IPS DF 19.7 (cell line): ENCODE measurements at places on chromosomes 11 and 22.

DNA sequence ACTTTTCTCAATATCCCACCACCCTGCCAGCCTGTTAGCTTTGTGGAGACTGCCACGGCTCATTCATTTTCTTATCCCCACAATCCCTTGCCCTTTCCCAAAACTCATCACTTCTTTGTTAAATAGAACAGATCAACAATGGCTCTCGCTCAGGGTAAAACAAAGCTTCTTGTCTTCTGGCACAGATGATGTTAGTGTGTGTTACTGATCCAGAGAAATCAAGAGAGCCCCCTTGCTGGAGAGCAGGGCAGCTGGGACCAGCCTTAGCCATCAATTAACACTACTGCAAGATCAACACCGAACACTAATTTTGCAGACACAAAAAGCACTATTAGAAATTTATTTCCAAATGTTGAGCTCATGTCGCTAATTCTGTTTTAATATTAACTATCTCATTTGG is 420.9 kb downstream of the TENM4 start:
- no peak for DNase-seq

- no peak for DNase-seq
These were observed 40.0 kb downstream of the ZC3H12C start for GRCh38 chr11:110133160-110133559.

- DNase-seq, result no peak
These were observed 12.7 kb downstream of the MAFF start for GRCh38 chr22:38214302-38215056.

DNA sequence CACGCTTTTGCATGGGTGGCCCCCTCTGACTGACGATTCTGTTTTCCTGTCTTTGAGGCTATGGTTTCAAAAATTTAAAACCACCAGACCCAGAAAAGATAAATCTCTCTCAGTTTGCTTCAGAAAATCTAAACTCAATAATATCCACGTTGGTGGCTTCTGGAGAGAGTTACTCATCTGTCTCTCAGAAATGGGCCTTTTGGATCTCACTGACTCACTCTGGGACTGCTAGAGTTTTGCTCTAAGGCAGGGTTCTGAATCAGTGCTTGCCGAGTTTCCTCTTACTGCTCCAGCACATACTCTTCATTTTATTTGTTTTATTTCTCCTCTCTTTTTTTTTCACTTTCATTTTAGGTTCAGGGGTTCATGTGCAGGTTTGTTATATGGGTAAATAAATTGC is 305.7 kb downstream of the BLID start:
- no peak for DNase-seq

DNA sequence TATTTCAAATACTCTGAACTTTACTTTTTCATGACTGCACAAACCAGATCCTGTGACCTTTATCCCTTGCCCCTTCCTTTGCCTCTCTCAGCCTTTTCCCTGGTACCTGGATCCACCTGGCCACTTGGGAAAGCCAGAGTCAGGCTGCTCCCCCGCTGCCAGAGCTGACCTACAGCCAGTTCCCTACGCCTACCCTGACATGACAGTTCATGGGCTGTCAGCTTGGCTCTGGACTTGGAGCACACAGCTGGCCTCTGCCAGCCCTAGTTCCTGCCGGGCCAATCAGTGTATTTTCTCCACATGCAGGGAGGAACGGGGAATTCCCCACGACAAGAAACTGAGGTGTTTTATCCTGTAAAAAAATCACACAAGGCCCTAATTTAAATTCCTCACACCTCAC is 382.6 kb downstream of the INSC start:
- DNase-seq, result no peak

- DNase-seq, result no peak
These were observed 33.7 kb upstream of the MYRF start for GRCh38 chr11:61718621-61719302.

- no peak for DNase-seq
These were observed 1.4 kb downstream of the CLDN5 start for GRCh38 chr22:19522881-19523239.

DNA sequence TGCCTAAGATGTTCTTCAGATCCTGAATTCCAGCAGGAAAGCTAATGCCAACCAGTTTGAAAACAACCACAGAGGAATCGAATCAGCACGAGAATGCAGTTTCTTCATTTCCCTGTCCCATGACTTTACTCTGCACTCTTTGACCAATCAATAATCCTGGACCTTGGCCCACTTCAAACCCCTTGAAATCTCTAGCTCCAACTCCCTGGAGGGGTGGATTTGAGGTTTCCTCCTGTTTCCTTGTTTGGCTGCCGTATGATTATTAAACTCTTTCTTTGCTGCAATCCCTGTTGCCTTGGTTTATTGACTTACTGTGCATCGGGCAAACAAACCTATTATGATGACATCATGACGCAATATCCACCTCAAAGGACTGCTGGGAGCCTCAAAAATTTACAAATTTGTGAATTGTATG is 109.3 kb downstream of the FBXO7 start:
- DNase-seq, result no peak

GRCh38 chr11:20443596-20443995 is 56.1 kb downstream of the PRMT3 start:
- DNase-seq, result no peak

GRCh38 chr11:72413914-72414628 is 20.3 kb downstream of the CLPB start:
- peak; percentile 38 for DNase-seq

- no peak for DNase-seq
These were observed 80.7 kb downstream of the ARHGAP20 start for GRCh38 chr11:110631551-110631950.

DNA sequence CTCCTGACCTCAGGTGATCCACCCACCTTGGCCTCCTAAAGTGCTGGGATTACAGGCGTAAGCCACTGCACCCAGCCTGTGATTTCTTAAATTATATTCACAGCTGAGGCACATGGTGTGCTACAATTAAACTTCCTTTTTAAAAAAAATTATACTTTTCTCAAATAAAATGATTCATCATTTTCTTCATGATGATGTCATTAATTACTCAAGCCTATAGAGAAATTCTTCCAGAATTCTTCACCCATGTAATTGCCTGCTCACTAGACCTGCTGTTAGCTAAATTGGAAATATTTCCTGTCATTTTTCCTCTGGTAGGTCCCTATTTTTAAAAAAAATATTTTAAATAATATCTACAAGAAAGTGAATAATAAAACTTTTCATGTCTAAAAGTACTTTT is 440.0 kb upstream of the ANO3 start:
- DNase-seq, result no peak

- DNase-seq, result no peak
These were observed 103.3 kb downstream of the LRRC32 start for GRCh38 chr11:76567261-76567660.

DNA sequence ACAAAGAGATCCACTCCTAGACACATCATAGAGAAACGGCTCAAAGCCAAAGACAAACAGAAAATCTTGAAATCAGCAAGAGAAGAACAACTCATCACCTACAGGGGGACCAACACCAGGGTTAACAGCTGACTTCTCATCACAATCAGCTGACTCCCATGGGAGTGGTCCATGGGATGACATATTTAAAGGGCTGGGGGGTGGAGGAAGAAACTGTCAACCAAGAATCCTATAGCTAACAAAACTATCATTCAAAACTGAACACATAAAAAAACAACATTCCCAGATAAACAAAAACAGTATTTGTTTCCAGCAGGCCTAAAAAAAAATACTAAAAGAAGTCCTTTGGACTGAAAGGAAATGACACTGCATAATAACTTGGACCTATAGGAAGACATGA is 86.7 kb downstream of the APOL5 start:
- no peak for DNase-seq

DNA sequence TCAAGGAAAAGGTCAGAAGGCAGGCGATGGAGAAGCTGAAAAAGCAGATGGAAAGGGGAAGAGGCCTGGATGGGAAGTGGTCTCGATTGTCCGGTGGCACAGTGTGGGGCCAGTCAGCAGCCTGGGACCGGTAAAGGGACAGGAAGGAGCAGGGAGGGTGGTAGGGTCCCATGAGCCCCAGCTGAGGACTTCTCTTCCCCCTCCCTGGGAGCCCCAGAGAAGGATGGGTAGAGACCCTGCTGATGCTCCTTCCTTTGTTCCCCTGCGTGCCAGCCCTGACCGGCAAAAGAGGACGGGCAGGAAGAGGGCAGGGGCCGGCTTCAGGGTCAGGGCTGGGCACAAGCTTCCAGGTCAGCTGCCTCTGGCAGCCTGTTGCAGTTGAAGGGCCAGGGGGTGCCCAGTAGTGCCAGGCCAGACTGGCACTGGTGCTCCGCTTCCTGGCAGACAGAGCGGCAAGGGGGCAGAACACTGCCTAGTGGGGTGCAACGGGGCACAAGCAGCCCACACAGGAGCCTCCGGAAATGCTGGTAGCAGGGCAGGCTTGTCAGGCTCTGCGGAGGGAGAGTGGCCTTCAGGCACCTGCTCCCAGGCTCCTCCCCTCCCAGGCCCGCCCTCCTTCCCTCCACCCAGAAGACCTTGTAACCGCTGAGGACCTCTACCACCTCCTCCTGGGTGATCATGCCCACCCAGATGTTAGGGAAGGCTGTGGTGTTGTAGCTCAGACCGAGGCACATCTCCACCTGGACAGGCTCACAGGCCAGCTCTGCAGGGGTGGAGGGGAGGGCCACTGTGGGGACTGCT is 739 bp upstream of the C1QTNF5 start:
- no peak for DNase-seq

GRCh38 chr11:84855508-84856245 is 771.5 kb downstream of the DLG2 start:
- DNase-seq, result no peak

- no peak for DNase-seq
These were observed 13.6 kb upstream of the NUP160 start for GRCh38 chr11:47861728-47862127.

- DNase-seq, result no peak
These were observed 480.5 kb downstream of the MIAT start for GRCh38 chr22:27137871-27138337.

DNA sequence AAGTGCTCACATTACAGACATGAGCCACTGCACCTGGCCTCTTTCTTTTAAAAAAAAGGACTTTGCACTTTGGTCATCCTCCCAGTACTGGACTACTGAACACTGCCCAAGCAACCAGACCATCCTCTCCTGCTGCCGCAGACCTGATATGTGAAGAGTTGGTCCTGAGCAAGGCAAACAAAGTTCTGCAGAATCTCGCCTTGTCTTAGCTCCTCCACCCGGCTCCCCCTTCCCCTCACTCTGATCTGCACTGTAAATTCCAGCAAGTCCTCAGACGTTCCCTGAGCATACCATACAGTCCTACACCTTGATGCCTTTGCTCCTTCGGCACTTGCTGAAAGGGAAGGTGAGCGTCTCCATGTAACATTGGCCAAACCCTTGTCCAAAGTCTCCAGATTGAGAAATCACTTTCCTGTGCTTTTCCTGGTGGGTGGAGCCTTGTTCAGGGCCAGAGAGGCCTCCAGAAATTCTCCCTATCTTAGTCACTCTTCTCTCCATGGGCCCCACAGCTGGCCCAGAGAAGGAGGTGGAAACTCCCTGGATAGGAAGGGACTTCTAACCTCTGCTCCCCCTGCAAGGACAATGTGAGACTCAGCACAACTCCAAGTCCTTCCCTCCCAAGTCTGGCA is 47.0 kb upstream of the TIMP3 start:
- DNase-seq, result no peak

GRCh38 chr11:128928400-128928799 is 14.3 kb downstream of the TP53AIP1 start:
- no peak for DNase-seq

- DNase-seq, result no peak
These were observed 479.2 kb downstream of the MIAT start for GRCh38 chr22:27136596-27136995.

- no peak for DNase-seq
These were observed 21.2 kb downstream of the FAT3 start for GRCh38 chr11:92245700-92246271.

DNA sequence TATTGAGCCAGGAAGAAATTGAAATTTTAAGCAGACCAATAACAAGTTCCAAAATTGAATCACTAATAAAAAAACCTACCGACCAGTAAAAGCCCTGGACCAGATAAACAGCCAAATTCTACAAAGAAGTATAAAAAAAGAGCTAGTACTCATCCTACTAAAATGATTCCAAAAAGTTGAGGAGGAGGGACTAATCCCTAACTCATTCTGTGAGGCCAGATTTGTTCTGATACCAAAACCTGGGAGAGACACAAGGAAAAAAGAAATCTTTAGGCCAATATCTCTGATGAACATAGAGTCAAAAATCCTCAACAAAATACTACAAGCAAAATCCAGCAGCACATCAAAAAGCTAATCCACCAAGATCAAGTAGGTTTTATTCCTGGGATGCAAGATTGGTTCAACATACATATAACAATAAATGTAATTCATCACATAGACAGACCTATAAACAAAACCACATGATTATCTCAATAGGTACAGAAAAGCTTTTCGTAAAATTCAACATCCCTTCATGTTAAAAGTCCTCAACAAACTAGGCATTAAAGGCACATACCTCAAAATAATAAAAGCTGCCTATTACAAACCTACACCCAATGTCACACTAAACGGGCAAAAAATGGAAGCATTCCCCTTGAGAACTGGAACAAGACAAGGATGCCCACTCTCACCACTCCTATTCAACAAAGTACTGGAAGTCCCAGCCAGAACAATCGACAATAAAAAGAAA is 13.1 kb downstream of the OR52A5 start:
- no peak for DNase-seq
